ENCODE measurements at places on chromosomes 3 and 15.

- H3K36me3 ChIP-seq = no peaks in the 10 kb centered on the region
- no peak overlapping the region for H3K4me3 ChIP-seq
- H3K4me1 ChIP-seq = no peaks in the 10 kb centered on the region
Observed at GRCh38 chr15:92051716-92052115, 198.2 kb downstream of the SLCO3A1 start.

DNA sequence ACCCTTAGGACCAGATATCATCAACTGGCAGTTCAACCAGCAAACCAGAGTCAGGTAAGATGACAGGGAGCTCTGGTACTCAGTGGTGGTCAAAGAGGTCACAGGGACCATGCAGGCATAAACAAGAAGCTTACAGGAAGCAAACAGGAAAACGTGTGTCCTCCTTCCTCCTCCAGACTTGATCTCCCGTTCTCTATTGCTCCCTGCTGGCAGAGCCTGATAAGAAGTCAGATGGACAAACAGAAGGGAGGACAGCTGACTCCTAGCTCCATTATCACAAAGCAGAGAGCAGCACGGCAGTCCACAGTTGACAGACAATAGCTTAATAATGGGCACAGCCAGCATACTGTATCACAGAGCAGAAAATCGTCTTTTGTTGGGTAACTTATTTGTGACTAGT is 156.5 kb upstream of the SLC2A2 start:
- no peaks in the 10 kb centered on the region for H3K36me3 ChIP-seq
- DNase-seq = no peak
- no peaks in the 10 kb centered on the region for H3K27me3 ChIP-seq
- no peaks in the 10 kb centered on the region for H3K4me1 ChIP-seq
- H3K4me3 ChIP-seq = no peak overlapping the region

DNA sequence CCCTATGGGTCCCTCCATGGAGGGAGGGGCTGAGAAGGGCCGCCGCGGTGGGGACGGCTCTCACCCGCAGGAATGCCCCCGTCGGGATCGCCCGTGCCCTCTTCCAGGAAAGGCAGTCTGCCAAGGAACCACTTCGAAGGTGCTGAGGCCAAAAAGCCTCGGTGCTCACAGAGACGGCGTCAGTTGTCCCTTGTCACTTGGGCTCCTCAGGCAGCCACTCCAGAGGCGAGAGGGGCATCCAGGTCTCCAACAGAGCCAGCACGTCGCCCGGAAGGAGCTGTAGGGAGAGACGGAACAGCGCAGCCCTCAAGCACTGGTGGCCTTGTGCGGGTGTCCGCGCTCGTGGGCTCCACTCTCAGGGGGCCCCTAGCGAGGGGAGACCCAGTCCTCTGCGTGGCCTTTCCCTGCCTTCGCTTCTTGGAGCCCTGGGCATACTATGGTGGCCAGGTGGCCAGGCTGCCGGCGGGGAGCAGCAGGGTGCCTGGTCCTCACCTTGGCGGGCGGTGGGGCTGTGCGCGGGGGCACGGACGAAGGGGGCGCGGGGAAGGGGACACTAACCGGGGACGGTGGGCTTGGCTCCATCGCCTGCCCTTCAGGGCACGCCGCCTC is 994 bp downstream of the MESP1 start:
- no peaks in the 10 kb centered on the region for H3K4me1 ChIP-seq
- no peak for DNase-seq
- peak overlapping the region; percentile 77 for H3K4me3 ChIP-seq

GRCh38 chr3:141446737-141447136 is 40.1 kb upstream of the RASA2 start:
- no peak overlapping the region for H3K27ac ChIP-seq
- H3K4me3 ChIP-seq = no peak overlapping the region
- H3K4me1 ChIP-seq = peaks cover 6% of the 10 kb centered on the region
- H3K27me3 ChIP-seq = no peaks in the 10 kb centered on the region
- no peak for DNase-seq
- H3K36me3 ChIP-seq = peaks cover 34% of the 10 kb centered on the region

GRCh38 chr3:98780343-98780742 is 17.2 kb downstream of the ST3GAL6 start:
- H3K4me1 ChIP-seq = peaks cover 5% of the 10 kb centered on the region
- H3K27me3 ChIP-seq = no peaks in the 10 kb centered on the region
- no peak overlapping the region for H3K27ac ChIP-seq
- no peak for DNase-seq
- no peak overlapping the region for H3K4me3 ChIP-seq

DNA sequence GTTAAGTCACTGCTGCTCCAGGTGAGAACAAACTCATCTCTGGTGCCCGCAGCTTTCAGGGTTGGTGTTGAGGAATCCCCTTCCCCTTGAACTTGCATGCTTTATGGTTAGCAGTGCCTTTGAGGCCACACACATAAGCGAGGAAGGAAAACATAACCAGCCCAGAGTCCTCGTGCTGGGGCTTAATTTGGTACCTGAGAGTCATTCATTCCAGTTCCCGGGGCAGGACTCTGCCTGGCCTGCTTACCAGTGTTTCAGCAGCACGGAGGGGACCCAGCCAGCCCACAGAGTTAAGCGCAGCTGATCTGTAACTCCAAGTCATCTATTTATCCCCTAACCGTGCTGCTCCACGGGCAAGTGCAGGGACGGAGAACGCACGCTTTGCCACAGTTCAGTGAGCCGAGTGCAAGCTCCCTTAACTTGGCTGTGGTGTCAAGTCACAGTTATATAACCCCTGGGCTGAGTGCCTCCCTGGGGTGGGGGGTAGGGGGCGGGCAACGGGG is 302.3 kb upstream of the ICE2 start:
- no peak overlapping the region for H3K27ac ChIP-seq
- DNase-seq = no peak
- no peak overlapping the region for H3K4me3 ChIP-seq

DNA sequence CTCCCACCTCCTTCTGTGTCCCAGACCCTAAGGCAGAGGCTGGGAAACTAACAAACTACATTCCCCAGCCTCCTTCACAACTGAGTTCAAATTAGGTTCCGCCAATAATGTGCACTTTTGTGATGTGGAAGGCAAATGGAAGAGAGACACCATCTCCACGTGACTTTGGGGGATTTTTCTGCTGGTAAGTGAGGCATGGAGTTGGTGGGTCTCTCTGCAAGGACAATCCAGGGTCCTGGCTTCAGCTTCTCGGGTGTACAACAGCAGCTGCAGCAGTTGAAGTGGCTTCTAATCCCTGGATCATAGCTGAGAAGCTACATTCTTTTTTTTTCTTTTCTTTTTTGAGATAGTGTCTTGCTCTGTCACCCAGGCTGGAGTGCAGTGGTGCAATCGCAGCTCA is 58.9 kb upstream of the GATA2 start:
- H3K27me3 ChIP-seq = peaks cover 71% of the 10 kb centered on the region
- H3K36me3 ChIP-seq = no peaks in the 10 kb centered on the region
- H3K27ac ChIP-seq = no peak overlapping the region
- no peak for DNase-seq
- H3K4me1 ChIP-seq = peaks cover 8% of the 10 kb centered on the region

- H3K27me3 ChIP-seq = no peaks in the 10 kb centered on the region
- DNase-seq = no peak
- H3K4me1 ChIP-seq = no peaks in the 10 kb centered on the region
- no peak overlapping the region for H3K27ac ChIP-seq
- no peaks in the 10 kb centered on the region for H3K36me3 ChIP-seq
Observed at GRCh38 chr3:94176988-94177745, 114.3 kb downstream of the NSUN3 start.
